ENCODE measurements at places on chromosomes 3 and 15. TPM values are rescaled to one million over a fixed set of nuclear protein-coding genes. Genes with fewer than 3 reads are reported as not detected.

Gene LSAMP
- total RNA-seq = 0.18 TPM

Gene EAF1
- total RNA-seq = 15.6 TPM

Gene SLC12A1
- not detected for total RNA-seq

Gene SPRED1
- total RNA-seq = 7.5 TPM

Gene PLSCR2
- not detected for total RNA-seq

Gene NUTM1
- total RNA-seq = not detected

Gene U2SURP
- total RNA-seq = 84.6 TPM

Gene RPL4
- 5,916 TPM for total RNA-seq

Gene TKT
- 2,118 TPM for total RNA-seq

Gene ZIC4
- not detected for total RNA-seq

Gene SKIC8
- 84.0 TPM for total RNA-seq

Gene CCR3
- not detected for total RNA-seq

Gene FSD2
- not detected for total RNA-seq

Gene ITIH3
- not detected for total RNA-seq

Gene TMEM39A
- 21.9 TPM for total RNA-seq

Gene MYRIP
- not detected for total RNA-seq

Measured in A549 treated with CORT108297 at 1 μM for 4 hours (cell line).